Activated CD4-positive, alpha-beta T cell treated with anti-CD3 and anti-CD28 coated beads for 36 hours (primary cell): ENCODE measurements at places on chromosomes 16 and 17.

DNA sequence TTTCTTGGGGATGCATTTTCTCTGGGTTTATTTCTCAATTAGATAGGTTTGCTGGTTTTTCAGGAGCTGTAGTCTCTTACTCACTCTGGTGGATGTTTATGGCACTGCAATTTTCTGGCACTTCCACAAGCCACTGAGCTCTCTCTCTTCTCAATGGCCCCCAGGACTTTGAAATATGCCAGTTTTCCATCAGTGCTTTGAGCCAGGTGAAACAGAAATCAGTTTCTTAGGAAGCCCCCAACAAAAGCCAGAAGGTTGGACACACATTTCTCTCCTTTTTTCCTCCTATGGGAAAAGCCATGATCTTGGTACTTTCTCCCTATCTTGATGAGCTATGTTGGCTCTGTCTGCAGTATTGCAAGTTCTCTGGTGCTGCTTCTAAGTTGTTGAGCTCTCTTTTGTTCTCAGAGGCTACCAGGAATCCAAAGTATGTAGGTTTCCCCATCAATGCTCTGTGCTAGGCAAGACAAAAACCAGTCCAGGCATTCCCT lies 90.7 kb upstream of the SMIM36 start:
- DNase-seq: peak; percentile 37

GRCh38 chr17:55770196-55770870 lies 19.5 kb downstream of the PCTP start:
- DNase-seq: no peak

- no peak for DNase-seq
Observed at GRCh38 chr16:54939510-54940278, 9.0 kb downstream of the IRX5 start.

DNA sequence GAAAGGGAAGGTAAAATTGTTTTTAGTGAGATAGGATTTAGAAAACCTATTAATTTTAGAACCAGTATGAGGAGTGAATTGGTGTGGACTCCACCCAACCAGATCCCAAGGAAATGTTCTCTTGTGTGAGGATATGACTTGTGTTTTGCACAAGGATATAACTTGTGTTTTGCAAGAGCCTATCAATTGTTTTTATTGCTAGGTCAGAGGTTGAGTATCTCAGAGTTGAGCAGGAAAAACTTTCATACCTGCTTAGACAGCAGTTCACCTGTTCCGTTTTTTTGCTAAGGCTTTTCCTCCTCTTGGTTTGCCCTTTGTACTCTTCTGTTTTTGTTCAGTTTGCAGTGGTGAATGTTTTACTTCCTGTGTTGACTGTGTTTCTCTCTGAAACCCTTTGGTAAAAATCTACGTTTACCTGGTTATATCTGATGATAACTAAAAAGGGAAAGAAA lies 5.1 kb downstream of the NBR1 start:
- DNase-seq: no peak

DNA sequence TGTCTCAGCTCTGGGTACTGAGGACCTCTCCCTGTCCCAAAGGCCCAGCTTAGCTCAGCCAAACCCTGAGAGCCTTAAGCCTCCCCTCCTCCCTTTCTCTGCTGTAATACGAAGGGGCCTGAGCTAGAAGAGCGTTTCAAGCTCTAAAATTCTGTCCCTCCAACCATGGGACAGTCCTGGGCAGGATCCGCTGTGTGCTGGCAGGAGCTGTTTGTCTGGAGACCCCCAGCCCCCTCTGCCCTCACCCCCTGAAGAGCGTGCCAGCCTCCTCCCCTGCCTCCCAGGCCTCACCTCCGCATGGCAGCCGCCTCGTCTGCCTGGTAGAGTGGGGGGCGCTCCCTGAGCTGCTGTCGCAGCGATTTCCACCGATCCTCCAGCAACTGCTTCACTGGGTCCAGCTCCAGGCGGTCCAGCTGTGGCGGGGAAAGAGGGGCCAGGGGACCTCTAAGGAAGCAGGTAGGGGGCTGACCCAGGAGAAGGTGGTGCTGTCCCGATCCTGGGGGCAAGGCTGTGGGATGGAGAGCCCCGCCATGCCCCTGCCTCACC lies 14.7 kb downstream of the UBALD2 start:
- DNase-seq: no peak

GRCh38 chr17:59527931-59528330 lies 37.5 kb upstream of the DHX40 start:
- DNase-seq: no peak

DNA sequence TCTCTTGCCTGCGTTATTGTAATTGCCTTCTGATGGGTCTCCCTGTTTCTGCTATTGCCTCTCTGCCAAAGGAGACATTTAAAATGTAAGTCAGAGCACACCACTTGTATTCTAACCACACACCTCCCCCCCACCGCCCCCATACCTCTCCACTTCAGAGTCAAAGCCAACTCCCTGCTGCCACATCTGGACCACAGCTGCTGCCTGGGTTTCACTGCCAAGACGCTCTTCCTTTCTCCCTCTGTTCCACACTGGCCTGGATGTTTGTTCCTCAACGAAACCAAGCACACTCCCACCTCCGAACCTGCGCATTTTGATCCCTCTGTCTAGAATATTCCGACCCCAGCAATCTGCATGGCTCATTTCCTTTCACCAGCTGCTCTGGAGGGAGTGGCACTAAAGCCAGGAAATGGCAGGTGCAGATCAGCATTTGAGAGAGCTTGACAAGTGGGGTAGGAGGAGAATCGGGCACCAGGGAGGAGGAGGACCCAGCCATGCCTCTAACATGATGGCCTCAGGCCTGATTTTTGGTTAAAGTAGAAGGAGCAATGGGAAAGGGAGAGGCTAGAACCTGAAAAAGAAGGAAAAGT lies 92.4 kb upstream of the HS3ST2 start:
- no peak for DNase-seq

DNA sequence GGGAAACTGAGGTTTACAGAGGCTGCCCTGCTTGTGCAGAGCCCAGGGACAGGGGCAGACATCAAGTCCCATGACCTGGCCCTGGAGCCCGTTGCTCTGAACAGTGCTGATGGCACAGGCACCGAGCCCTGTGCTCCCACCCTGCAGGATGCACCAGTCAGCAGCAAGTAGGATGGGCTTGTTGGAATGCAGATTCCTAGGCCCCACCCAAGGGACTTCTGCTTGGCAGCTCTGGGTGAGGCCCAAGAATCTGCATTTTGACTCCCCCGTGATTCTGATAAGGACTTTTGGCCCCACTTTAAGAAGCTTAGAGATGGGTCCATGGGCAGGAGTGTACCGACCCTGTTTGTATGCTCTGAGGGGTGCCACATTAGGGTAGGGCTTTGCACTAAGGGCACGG lies 23.3 kb downstream of the LASP1 start:
- no peak for DNase-seq

- DNase-seq: no peak
Observed at GRCh38 chr17:2125013-2125535, 70.2 kb downstream of the HIC1 start.

DNA sequence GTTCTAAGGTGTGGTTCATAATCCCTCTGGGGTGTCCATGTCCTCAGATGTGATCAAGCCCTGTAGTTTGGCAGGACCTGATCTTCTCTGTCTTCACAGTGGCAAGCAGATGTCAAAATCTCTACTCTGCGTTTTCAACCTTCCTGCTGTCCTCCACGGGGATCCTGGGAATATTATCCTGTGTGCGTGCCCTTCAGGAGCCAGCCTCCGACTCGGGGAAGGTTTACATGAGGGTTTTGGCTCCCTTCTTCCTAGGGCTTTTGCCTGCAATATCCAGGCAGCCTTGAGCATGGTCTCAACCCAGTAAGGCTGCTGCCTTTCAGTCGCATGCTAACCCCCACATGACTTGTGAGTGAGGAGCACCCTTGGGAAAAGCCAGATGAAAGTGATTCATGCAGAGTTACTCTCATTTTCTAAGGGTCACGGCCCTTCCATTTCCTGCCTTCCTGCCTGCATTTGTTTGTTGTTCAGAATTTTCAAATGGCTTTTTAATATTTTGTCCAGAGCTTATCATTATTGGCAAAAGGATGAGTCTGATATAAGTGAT lies 202.2 kb upstream of the CHMP6 start:
- peak; percentile 60 for DNase-seq

DNA sequence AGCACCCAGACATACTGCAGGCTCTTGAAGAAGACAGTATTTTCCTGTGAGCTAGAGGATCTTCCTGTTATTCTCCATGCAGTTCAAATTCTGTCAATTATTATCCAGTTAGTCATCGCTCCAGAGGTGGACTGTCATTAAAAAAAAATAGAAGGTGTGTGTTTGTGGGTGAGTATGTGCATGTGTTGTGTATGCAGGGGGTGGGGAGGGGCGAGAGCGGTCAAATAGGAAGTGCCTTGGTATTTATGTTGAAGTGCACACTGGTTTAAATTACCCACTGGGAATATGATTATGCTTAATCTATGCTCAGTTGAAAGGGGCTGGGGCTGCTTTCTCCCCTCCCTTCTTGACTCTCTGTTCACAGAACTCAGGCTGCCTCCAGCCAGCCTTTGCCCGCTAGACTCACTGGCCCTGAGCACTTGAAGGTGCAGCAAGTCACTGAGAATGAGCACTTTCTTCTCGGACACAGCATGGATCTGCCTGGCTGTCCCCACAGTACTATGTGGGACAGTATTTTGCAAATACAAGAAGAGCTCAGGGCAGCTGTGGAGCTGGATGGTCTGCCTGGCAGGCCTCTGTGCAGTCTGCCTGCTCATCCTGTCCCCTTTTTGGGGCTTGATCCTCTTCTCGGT lies at the start of gene HSD17B2:
Gene HSD17B2, plus strand, starts transcription at position 273 of the 632 bp plus-strand sequence. Its CDS starts 172 bp downstream, at position 445.
- no peak for DNase-seq

GRCh38 chr17:47305302-47305923 lies 18.3 kb upstream of the EFCAB13 start:
- DNase-seq: no peak

GRCh38 chr17:64343833-64344637 lies 46.6 kb downstream of the PECAM1 start:
- DNase-seq: peak; percentile 43

- DNase-seq: no peak
Observed at GRCh38 chr16:66594739-66595138, 9.8 kb upstream of the CMTM3 start.

- DNase-seq: peak; percentile 70
Observed at GRCh38 chr16:1538804-1539520, 5.5 kb downstream of the TMEM204 start.

GRCh38 chr17:27904534-27905446 lies 11.6 kb upstream of the LYRM9 start:
- DNase-seq: no peak

DNA sequence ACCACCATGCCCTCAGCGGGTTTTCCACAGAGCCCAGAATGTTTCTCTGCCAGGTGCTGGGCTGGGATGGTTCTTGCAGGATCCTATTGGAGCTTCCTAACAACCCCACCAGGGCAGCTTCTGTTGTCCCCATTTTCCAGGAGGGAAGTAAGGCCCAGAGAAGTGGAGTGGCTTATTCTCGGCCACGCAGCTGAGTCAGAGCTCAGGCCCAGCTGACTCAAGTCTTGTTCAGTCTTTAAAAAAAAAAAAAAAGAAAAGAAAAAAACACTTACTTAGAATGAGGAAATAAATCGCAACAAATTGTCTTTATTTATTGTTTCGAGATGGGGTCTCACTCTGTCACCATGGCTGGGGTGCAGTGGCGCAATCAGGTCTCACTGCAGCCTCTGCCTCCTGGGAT lies 413.0 kb downstream of the CPPED1 start:
- no peak for DNase-seq

GRCh38 chr17:4038076-4038475 lies 73.8 kb upstream of the ATP2A3 start:
- DNase-seq: no peak

DNA sequence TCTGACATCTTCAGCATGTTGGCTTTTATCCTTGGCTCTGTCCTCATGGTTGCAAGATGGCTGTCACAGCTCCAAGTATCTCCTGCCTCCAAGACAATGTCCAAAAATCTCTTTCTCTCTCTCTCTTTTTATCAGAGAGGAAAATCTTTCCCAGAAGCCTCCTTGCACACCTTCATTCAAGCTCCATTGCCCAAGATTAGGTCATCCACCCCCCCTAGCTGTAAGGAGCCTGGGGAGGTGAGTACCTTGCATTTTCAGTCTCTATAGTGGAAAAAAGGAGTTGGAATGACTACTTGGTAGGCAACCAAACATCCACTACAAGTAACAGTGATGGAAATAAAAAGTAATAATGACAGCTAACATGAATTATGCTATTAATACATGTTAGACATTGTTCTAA lies 22.0 kb upstream of the NSMCE1 start:
- no peak for DNase-seq

- DNase-seq: no peak
Observed at GRCh38 chr16:76278980-76279379, 1.8 kb downstream of the CNTNAP4 start.

DNA sequence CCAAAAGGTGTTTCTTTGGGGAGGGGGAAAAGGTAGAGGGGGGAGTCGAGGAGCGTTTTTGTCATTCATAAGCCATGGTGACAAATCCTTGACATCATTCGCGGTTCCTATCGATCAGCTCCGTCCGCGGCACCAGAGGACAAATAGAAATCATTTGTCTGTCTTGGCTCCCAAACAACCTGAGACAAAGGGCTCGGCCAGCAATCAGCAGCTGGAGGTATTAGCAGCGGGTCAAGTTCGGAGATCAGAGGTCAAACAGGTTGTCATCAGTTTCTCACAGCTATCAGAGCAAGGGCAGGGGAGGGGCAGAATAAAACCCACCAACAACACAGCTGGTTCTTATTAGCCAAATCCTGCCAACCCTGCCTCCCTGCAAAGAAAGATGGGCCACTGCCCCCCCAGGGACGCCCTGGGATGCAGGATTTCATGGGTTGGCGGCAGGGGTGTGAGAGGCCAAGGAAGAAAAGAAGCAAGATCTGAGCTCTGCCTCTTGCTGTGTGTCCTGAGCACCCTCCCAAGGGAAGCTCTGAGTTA lies 145.3 kb upstream of the LHX1 start:
- DNase-seq: no peak

- no peak for DNase-seq
Observed at GRCh38 chr16:26344240-26344776, 652.5 kb downstream of the HS3ST4 start.

GRCh38 chr16:48168075-48168474 lies 12.3 kb upstream of the ABCC12 start:
- no peak for DNase-seq

DNA sequence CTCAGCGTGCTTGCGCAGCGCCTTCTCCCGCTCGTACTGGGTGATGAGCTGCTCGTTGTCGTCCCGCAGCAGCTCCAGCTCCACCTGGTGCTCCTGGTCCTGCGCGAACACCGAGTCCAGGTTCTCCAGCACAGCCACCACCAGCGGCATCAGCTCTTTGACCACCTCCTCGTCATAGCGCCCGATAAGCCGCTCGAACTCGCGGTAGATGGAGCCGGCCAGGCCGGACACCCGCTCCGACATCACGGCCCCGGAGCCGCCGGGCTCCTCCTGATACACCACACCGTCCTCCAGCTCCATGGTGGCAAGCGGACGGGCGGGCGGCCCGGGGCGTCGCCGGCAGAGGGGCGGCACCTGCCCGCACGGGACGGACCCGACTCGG lies 320 bp downstream of the SPAG9 start:
- DNase-seq: peak; percentile 69

GRCh38 chr17:62704381-62704971 lies 77.0 kb downstream of the MRC2 start:
- DNase-seq: peak; percentile 16

GRCh38 chr16:82728901-82729300 lies 102.1 kb downstream of the CDH13 start:
- no peak for DNase-seq

- DNase-seq: no peak
Observed at GRCh38 chr16:24609417-24609739, 70.0 kb downstream of the RBBP6 start.

GRCh38 chr16:978403-978802 lies 3.2 kb upstream of the SOX8 start:
- no peak for DNase-seq
